Activated naive CD8-positive, alpha-beta T cell treated with anti-CD3 and anti-CD28 coated beads, Interleukin-2, amount 50 U/mL, for 16 hours (primary cell): ENCODE measurements at places on chromosomes 1 and 21.

DNA sequence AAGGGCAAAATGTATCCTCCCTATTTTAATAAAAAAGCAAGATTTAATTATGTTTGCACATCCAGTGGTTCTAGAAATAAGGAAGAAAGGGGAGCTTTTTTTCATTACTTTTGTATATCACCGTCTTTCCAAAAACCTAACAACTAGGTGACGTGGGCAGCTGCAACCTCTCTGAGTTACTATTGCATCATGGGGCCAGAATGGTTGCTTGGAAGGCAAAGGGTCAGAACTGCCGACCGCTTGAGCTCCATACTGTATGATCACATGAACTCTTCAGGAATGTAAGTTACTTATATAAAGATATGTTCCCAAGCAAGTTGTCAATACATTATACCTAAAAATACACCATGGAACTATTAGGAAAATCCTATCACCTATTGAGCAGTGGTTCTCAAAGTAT is 85.6 kb upstream of the HIVEP3 start:
- no peak for DNase-seq

GRCh38 chr1:17805869-17806684 is 50.9 kb downstream of the ACTL8 start:
- no peak for DNase-seq

- no peak for DNase-seq
Measured at GRCh38 chr1:228401782-228402640, 4.6 kb downstream of the TRIM11 start.

- DNase-seq: no peak
Measured at GRCh38 chr1:29934255-29934772, 698.0 kb downstream of the PTPRU start.

- no peak for DNase-seq
Measured at GRCh38 chr1:158059984-158060383, 66.5 kb downstream of the KIRREL1 start.
